ENCODE measurements at places on chromosomes 7 and 10.

- no peak for DNase-seq
Observed at GRCh38 chr10:17113889-17114540, 15.6 kb downstream of the CUBN start.

GRCh38 chr7:11434366-11434765 lies 397.6 kb downstream of the THSD7A start:
- no peak for DNase-seq

- no peak for DNase-seq
Observed at GRCh38 chr10:104123397-104123796, 1.4 kb downstream of the SFR1 start.

GRCh38 chr10:6230315-6230714 lies 27.6 kb downstream of the PFKFB3 start:
- no peak for DNase-seq

DNA sequence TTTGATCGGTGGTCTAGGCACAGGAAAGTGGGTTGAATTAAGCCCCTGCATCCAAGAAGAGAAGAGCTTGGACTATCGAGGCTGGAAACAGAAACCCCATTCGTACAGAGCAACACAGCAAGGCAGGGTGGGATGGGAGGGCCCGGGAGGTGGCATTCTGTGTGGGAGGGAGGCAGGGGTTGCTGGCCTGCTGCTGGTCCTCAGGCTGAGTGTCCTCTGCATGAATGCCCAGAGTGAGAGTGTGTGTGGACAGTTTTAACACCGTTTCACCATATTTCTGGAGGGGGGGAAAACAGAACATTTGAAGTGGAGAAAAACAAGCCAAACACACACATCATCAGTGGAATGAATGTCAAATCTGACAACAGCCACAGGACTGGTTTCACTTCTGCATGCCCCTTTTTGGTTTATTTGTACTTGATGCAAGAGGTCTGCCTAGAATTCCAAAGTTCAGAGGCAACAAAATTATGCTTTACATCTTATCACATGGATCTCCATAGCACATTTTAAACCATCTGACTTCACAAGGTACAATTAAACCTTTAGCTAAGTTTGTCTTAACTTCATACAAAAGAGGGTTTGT lies 11.1 kb upstream of the ENO4 start:
- DNase-seq, result no peak

DNA sequence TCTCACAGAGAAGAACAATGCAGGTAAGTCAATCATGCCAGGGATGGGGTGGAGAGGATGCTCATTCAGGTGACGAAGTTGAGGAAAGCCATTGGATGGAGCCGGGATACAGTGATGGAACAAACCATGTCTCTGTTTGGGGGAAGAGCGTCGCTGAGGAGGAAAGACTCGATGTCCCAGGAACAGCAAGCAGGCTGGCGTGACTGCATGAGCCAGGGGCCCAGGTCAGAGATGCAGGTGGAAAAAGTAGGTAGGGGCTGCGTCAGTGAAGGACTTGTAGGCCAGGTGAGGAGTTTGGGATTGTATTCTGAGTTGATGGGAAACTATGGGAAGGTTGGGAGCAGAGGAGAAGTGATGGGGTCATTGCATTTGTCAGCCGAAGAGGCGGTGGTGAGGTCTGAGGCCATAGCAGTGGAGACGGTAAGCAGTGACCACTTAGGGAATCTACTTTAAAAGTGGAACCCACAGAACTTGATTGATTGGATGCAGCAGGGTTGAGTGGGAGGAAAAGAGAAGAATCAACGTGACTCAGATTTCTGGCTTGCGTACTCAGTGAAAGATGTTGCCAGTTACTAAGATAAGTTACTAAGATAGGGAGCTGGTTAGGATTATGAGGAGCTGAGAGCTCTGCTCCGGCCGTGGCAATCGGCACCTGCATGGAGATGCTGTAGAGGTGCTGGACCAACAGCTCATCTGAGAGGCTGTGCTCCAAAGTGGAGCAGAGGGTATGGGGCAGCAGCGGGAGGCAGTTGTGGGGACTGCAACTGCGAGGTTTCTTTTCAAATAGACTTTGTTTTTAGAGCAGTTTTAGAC lies 12.5 kb upstream of the IL2RA start:
- DNase-seq, result no peak

- DNase-seq, result no peak
Observed at GRCh38 chr7:151885202-151885580, 8.3 kb upstream of the PRKAG2 start.

GRCh38 chr10:125575843-125576242 lies 107.1 kb downstream of the TEX36 start:
- no peak for DNase-seq

DNA sequence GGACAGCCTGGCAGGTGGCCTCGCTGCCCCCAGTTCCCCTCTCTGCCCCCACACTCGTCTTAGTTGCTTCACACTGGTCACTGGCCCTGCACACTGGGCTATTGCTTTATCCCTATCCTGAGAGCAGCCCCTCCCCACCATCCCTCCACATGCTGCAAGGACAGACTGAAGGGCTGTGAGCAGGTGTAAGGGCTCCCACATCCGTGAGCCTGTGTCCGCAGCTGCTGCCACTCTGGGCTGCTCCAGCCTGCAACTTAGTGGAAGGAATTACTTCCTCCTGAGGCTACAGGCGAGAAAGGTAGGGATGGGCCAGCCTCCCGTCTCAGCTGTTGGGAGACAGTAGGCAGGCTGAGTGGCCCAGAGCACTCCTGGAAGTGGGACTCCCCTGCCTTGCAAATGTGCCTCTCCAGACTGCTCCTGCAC lies 3.8 kb downstream of the RARRES2 start:
- no peak for DNase-seq

GRCh38 chr10:78777867-78778266 lies 290.9 kb upstream of the ZMIZ1 start:
- DNase-seq, result no peak

- DNase-seq, result no peak
Observed at GRCh38 chr7:2792235-2792634, 51.9 kb downstream of the GNA12 start.

DNA sequence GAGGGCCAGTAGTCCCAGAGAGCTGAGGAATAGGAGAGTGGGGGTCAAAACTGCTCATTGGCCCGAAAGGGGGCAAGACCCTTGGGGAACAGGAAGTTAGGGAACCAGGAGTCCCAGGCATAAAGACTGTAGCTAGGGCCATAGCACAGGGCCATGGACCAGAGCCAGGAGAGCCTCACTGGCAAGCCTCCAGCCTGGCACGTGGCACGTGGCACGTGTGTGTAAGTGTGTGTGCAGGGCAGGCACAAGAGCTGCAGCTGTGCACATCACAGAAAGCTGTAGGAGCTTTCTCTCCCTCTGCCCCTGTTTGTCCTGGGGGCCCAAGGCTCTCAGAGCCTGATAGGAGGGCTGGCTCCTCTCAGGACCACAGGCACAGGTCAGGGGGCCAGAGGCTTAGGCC lies 47.8 kb upstream of the SLF2 start:
- no peak for DNase-seq

- no peak for DNase-seq
Observed at GRCh38 chr10:53699231-53699630, 926.6 kb upstream of the MBL2 start.

DNA sequence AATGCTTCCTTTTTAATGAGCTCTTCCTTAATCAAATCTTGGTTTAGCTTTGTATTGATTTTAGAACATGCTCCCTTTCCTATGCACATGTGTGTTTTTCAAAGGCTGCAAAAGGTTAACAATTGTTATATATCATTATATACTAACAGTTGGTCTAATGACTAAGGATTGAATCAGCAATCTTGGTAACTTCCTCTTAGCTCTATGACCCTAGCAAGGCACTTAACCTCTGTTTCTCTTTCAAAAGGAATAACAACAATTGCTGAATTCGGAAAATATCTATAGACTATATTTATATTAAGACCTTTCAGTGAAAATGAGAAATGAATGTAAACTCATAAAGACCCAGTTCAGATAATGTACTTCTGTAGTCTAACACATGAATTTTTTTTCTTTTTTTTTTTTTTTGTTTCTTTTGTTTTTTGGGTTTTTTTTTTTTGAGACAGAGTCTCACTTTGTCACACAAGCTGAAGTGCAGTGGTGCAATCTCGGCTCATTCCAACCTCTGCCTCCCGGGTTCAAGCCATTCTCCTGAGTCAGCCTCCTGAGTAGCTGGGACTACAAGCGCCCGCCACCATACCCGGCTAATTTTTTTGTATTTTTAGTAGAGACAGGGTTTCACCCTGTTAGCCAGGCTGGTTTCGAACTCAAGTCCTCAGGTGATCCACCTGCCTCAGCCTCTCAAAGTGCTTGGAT lies 48.8 kb downstream of the HOXA1 start:
- DNase-seq, result no peak

DNA sequence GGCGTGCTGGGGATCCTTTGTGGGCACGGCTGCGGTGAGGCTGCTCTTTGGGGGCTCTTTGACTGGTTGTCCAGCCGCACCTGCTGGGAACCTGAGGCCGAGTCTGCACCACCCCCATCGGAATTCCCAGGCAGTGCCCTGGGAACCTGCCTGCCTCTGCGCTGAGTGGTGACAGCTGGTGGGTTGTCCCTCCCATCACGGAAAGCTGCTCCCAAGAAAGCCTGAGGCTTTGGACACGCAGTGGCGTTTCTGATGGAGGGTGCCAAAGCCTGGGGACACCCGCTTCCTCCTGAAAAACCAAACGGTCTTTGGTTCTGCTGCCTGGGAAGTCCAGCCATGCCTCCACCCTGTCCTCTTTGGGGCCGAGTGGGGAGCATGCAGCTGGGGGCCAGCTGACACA lies 21.4 kb upstream of the SHH start:
- no peak for DNase-seq

- no peak for DNase-seq
Observed at GRCh38 chr7:51243631-51244030, 73.0 kb downstream of the COBL start.

DNA sequence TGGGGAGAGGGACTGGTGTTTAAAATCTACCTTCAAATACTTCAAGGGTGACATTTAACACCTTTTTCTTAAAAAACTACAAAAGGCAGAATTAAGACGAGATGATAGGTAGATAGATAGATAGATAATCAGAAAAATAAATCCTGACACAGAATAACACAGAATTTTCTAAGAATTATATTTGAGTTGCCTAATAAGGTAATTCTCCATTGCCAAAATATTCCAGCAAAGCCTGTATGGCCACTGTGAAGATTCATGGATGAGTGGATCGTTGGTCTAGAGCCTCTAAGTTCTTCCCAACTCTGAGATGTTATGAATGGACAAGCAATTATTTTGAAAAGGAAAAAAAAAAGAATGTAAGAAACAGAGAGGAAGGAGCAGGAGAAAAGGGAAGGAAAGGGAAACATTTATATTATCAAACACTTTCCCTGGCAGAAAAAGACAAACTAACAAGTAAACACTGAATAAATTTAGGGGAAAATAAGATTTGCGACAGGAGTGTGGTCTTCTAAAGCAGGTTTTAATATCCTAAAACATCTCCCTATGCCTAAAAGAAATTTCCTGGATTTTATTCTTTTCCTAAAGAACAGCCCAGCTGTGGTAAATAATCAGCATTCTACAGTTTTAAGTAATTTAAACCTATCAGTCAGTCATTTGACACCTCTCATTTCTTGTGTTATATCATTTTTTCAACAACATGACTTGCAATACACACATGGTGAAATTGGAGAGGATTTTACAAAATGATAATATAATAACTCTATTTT lies 7.5 kb upstream of the CAV2 start:
- DNase-seq, result no peak

DNA sequence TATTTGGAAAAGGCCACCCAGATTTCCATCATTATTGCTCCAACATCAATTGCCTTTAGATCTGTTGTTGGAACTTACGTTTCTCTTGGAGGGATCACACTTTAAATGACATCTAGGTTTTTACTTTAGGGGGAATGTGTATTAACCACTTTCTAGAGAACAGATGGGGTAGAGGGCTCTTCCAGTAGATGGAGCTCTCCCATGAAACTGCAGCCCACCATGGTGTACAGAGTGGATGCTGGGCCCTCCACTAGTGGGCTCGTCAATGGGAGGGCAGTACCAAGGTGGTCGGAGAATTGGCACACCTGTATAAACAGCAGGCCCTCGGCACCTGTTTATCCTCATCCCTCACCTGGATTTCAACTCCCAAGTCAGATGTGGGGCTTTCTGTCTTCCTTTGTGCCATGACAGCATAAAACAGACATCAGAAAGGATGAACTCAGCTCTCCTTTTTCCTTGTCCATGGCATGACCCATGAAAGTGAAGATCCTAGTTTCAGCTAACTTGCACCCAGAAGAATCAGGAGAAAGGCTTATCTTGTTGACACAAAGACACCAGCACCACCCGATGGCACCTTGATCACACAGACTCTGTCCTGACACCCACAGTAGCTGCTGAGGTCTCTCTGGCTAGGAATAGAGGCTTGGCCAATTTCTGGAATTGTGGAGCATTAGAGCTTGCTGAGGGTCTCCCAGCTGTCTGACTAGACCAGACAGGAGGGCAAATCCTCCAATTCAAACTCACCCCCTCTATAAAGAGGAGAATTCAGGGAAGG lies 150.5 kb downstream of the CYP26A1 start:
- DNase-seq, result no peak

DNA sequence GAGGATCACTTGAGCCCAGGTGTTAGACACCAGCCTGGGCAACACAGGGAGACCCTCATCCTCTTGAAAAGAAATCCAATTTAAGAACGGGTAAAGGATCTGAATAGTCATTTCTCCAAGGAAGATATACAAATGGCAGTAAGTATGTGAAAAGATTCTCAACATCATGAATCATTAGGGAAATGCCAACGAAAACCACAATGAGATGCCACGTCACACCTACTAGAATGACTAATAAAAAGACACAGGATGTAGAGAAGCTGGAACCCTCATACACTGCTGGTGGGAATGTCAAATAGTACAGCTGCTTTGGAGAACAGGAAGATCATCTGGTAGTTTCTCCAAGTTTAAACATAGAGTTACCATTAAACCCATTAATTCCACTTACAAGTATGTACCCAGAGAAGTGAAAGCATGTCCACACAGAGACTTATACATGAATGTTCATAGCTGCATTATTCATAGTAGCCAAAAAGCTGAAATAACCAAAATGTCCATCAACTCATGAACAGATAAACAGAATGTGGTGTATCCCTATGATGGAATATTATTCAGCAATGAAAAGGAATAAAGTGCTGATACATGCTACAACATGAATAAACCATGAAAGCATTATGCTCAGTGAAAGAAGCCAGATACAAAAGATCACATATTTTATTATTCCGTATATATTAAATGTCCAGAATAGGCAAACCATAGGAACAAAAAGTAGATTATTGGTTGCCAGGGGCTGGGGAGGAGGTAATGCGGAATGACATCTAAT lies 13.1 kb upstream of the ZMIZ2 start:
- DNase-seq, result no peak

DNA sequence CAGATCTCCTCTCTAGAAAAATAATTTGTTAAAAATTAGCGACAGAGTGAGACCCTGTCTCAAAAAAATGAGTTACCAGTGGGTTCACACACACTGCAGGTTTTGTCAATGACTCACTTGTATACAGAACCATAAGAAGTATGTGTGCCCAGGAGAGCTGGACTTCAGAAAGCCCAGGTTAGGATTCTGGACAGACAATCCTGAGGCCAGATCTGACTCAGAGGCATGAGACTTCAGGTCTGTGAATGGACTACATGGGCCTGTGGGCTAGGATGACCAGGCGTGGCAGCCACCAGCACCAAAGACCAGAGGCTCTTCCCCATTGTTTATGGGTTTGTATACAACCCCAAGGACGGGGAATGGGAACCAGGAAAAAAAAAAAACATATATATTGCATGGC lies 9.3 kb upstream of the ZNF438 start:
- DNase-seq, result no peak

GRCh38 chr10:97388152-97388551 lies 13.0 kb downstream of the RRP12 start:
- DNase-seq, result no peak

GRCh38 chr10:115092555-115093285 lies 445 bp upstream of the ATRNL1 start:
- DNase-seq, result no peak
